ENCODE measurements at places on chromosomes 13 and 19. TPM values are rescaled to one million over a fixed set of nuclear protein-coding genes. Genes with fewer than 3 reads are reported as not detected.

LPAR6 gene
- not detected for total RNA-seq

SMARCA4 gene
- total RNA-seq, result 171 TPM

HPN gene
- total RNA-seq, result 21.1 TPM

AMER2 gene
- not detected for total RNA-seq

DNA sequence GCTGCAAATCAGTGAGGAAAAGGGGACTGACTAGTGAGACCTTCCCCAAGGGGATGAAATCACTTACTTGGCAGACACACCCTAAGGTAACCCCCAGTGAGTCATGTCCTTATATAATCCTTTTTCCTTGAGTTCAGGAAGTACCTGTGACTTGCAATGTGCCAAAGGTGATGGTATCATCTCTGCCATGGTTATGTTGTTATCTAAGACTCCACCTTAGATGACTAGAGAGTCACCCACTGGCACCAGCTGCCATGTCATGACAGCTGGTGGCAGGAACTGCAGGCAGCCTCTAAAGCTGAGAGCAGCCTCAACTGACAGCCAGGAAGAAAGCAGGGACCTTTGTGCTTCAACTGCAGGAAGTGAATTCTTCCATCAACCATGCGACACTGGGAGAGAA is 12.5 kb downstream of the PBX4 start:
- H3K27ac ChIP-seq, result peak overlapping the region; percentile 48
- H3K27me3 ChIP-seq, result no peaks in the 10 kb centered on the region
- no peak overlapping the region for H3K4me3 ChIP-seq
- no peaks in the 10 kb centered on the region for H3K36me3 ChIP-seq

- no peaks in the 10 kb centered on the region for H3K27me3 ChIP-seq
- peaks cover 70% of the 10 kb centered on the region for H3K4me1 ChIP-seq
- H3K4me3 ChIP-seq, result no peak overlapping the region
- DNase-seq, result peak; percentile 20
- H3K36me3 ChIP-seq, result no peaks in the 10 kb centered on the region
Observed at GRCh38 chr13:44764302-44764692, 188.2 kb upstream of the TSC22D1 start.

DNA sequence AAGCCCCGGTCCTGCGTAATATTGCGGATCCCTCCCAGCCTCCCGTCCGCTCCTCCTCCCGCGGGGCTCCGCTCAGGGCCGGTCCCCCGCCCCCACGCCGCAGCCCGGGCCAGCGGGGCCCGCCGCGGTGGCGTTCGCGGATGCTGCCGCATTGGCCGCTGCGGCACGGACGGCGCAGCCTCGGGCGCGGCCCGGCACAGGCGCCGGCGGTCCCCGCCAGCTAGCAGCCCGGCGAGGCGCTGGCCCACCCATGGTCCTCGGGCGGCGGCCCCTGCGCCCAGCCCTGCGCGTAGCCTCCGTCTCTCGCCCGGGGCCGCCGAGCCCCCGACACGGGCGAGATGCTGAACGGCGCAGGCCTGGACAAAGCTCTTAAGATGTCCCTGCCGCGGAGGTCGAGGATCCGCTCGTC is at the start of gene ATP8A2:
Gene ATP8A2, plus strand, starts transcription at position 100 of the 409 bp plus-strand sequence. Its CDS starts 239 bp downstream, at position 339.
- H3K4me3 ChIP-seq, result no peak within 1 kb of the TSS
- H3K36me3 ChIP-seq, result no peaks in the 10 kb centered on the region
- no peak within 1 kb of the TSS for H3K27ac ChIP-seq
- no peaks in the 10 kb centered on the region for H3K4me1 ChIP-seq

- peak overlapping the region; percentile 65 for H3K27ac ChIP-seq
- H3K4me1 ChIP-seq, result peaks cover 10% of the 10 kb centered on the region
- H3K4me3 ChIP-seq, result no peak overlapping the region
- H3K36me3 ChIP-seq, result no peaks in the 10 kb centered on the region
- no peak for DNase-seq
Observed at GRCh38 chr19:7685546-7686445, 5.2 kb downstream of the TRAPPC5 start.

- no peak overlapping the region for H3K27ac ChIP-seq
- H3K27me3 ChIP-seq, result no peaks in the 10 kb centered on the region
- H3K36me3 ChIP-seq, result peaks cover 1% of the 10 kb centered on the region
Observed at GRCh38 chr19:45074744-45075300, 1.5 kb downstream of the ZNF296 start.

GRCh38 chr19:46111376-46111775 is 13.1 kb downstream of the IGFL3 start:
- no peaks in the 10 kb centered on the region for H3K27me3 ChIP-seq
- H3K4me3 ChIP-seq, result no peak overlapping the region
- no peaks in the 10 kb centered on the region for H3K36me3 ChIP-seq
- 0 out of 2 replicates have a peak, but pooled peaks cover 4% of the 10 kb centered on the region for H3K4me1 ChIP-seq

DNA sequence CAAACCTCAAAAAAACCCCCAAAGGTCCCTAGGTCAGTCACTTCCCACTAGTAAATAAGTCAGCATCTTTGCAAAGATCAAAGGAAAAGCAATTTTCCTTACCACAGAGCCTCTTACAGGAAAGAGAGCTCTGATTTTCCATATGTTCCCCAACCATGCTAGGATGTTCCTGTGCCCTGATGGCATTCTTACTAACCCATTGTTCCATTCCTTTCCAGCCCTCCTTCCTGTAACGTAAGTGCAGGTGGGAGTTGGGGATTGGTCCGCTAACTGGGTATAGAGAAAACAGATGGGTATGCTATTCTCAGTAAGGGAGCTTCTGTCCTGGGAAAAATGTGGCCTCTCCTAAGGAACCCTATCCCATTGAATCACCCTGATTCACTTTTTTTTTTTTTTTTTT is 14.3 kb downstream of the DPRX start:
- no peak overlapping the region for H3K4me3 ChIP-seq
- peaks cover 20% of the 10 kb centered on the region for H3K4me1 ChIP-seq
- no peak for DNase-seq
- H3K27ac ChIP-seq, result no peak overlapping the region
- no peaks in the 10 kb centered on the region for H3K36me3 ChIP-seq
- no peaks in the 10 kb centered on the region for H3K27me3 ChIP-seq

DNA sequence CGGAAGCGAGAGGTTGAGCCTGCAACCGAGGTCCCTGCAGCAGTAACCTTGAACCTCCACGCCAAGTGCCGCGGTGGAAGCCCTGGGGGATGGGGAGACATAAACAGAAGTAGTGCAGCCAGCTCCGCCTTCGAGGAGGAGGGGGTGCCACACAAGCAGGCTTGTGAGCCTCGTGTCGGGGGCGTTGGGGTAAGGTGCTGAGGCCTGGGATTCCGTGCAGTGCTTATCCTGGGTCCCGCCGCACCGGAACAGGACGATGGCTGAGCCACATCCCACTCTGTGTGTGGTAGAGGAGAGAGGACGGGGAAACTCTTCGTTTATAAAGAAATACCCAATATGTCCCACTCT is 51.0 kb downstream of the SOX1 start:
- no peak overlapping the region for H3K27ac ChIP-seq
- peaks cover 4% of the 10 kb centered on the region for H3K27me3 ChIP-seq
- H3K4me3 ChIP-seq, result no peak overlapping the region
- peaks cover 6% of the 10 kb centered on the region for H3K4me1 ChIP-seq

GRCh38 chr13:113318956-113319355 is 21.9 kb downstream of the LAMP1 start:
- no peak overlapping the region for H3K4me3 ChIP-seq
- H3K27me3 ChIP-seq, result no peaks in the 10 kb centered on the region
- DNase-seq, result no peak
- H3K36me3 ChIP-seq, result no peaks in the 10 kb centered on the region
- no peak overlapping the region for H3K27ac ChIP-seq

DNA sequence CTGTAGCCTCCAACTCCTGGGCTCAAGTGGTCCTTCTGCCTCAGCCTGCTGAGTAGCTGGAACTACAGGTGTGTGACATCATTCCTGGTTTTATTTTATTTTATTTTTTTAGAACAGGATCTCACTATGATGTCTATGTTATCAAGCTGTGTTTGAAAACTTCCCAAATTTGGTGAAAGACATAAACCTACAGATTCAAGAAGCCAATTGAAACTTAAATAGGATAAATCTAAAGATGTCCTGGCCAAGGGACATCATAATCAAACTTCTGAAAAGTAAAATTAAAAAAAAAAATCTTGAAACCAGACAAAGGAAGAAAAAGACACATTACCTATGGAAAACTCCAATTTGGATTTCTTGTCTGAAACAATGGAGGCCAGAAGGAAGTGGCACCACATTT is 23.1 kb upstream of the PDX1 start:
- H3K4me3 ChIP-seq, result no peak overlapping the region
- H3K4me1 ChIP-seq, result no peaks in the 10 kb centered on the region
- H3K36me3 ChIP-seq, result no peaks in the 10 kb centered on the region
- DNase-seq, result no peak
- no peaks in the 10 kb centered on the region for H3K27me3 ChIP-seq

DNA sequence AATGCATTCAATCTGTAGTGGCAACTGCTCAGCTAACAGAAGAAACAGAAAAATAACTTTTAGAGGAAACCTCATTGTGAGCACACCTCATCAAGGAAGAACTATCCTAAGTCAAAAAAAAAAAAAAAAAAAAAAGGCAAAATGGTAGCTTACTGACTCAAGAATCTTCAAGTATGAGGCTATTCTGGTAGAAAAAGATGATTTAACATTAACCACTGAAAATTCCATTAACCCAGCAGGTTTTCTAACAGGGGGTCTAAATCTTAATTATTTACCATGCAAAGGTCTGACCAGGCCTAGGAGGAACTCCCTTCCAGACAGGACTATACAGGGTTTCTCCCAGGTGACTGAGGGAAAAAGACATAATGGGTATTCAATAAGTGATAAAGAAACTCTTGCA is 28.4 kb upstream of the ZNF83 start:
- no peak overlapping the region for H3K4me3 ChIP-seq
- H3K27ac ChIP-seq, result no peak overlapping the region
- no peaks in the 10 kb centered on the region for H3K4me1 ChIP-seq

DNA sequence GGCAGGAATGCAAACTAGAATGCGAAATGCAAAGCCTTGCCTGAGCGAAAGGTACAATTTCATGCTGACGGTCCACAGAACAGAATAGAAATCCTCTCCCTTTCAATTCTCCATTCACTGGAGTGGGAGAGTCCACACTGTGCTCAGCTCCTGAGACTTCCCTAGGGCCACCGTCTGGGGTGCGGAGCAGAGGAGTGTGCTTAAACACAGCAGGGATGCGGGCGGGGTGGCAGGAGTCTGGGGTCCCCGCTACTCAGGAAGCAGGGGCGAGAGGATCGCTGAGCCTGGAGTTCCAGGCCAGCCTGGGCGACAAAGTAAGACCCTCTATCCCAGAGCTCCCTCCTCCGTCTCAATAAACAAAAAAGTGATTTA is 552 bp upstream of the ZNF816 start:
- no peaks in the 10 kb centered on the region for H3K27me3 ChIP-seq
- peak; percentile 14 for DNase-seq
- peaks cover 5% of the 10 kb centered on the region for H3K36me3 ChIP-seq
- peaks cover 5% of the 10 kb centered on the region for H3K4me1 ChIP-seq
- peak overlapping the region; percentile 81 for H3K4me3 ChIP-seq

All from Caco-2 (cell line).